ENCODE measurements at places on chromosomes 6 and 20. TPM values are rescaled to one million over a fixed set of nuclear protein-coding genes. Genes with fewer than 3 reads are reported as not detected.

GRCh38 chr6:151690768-151691562 is 116.5 kb upstream of the ESR1 start:
- no peak for DNase-seq

DNA sequence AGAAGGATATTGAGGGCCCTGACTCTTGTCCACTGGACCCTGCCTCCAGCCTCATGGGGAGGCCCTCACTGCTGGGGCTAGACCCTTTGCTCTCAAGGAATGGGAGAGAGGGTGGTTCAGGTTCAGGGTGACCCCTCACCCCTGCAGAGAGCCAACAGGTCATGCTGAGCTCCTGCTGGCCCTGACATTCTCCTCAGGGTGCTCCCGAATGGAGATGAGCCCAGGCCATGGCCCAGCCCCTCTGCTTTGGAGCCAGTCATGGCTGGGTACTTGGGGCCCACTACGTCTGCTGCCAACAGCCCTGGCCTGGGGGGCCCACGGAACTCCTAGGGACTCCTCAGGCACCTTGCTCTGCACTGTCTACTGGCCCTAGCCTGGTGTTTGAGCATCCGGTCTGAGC is 49.2 kb upstream of the MLN start:
- no peak for DNase-seq

- peak; percentile 84 for DNase-seq
Measured at GRCh38 chr6:42498473-42499128, 46.9 kb upstream of the TRERF1 start.

- DNase-seq = no peak
Measured at GRCh38 chr6:37535759-37536490, 36.2 kb upstream of the CCDC167 start.

NDUFAF5 gene
- 55.7 TPM for polyA plus RNA-seq

DNA sequence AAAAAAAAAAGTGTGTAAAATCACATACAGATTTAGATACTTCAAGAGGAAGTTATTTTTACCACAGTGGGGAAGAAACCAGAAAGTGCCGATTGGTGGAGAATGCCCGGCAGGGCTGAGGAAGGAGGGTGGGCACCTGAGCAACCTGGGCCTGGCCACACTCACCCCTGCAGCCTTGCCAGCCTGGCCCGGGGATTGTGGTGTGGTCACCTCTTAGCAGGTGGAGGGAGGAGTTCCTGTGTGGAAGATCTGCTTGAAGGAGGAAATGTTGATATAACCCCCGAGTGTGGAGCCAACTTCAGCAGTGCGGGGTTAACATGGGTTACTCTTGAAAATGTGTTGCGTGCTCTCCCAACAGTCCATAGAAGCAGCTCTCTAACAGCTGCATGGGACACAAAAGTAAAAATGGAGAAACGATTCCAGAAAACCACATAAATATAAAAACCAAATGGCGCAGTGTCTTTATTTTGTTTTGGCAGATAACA is 14.7 kb downstream of the UST start:
- peak; percentile 65 for DNase-seq

BPI gene
- polyA plus RNA-seq = 0.07 TPM

GRCh38 chr20:2798814-2799213 is 1.6 kb downstream of the CPXM1 start:
- DNase-seq = no peak

DNA sequence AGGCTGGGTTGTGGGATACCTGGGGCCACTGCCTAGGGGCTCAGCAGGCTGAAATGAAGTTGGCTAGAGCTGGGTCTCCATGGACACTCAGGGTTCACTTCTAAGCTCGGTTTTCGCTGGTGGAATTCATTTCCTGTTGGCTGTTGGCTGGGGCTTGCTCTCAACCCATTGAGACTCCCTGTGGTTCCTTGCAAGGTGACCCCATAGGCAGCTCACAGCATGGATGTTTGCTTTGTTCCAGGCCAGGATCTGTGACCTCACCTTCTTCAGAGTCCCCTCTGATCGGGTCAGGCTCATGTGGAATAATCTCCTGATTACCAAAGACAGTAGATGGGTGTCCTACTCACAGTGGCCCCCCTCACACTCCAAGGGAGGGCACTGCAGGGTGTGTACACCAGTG is 229.3 kb downstream of the QKI start:
- DNase-seq = no peak

- peak; percentile 71 for DNase-seq
Measured at GRCh38 chr6:39102071-39102820, 12.7 kb downstream of the SAYSD1 start.

GRCh38 chr6:38170666-38171355 is 351.3 kb downstream of the ZFAND3 start:
- no peak for DNase-seq

- DNase-seq = no peak
Measured at GRCh38 chr6:13098793-13099570, 229.4 kb downstream of the TBC1D7 start.

DNA sequence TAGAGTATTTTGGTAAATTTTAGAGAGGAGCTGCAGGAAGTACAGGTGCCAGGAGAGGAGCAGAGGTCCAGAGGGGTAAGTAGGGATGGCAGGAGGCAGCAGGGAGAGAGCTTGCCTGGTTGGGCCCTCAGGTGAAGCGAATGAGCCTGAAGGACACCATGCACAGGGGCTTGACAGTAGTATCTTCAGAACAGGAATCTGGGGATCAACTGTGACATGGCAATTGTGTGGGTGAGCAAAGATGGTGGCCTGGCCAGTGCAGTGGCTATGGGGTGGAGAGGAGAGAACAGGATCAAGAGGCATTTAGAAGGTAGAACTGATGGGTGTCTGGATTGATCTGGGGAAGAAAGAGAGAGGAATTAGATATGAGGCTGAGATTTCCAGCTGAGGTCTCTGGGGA is 68.7 kb upstream of the RNF24 start:
- no peak for DNase-seq

GRCh38 chr6:90575267-90575666 is 11.6 kb downstream of the MAP3K7 start:
- DNase-seq = no peak

DNA sequence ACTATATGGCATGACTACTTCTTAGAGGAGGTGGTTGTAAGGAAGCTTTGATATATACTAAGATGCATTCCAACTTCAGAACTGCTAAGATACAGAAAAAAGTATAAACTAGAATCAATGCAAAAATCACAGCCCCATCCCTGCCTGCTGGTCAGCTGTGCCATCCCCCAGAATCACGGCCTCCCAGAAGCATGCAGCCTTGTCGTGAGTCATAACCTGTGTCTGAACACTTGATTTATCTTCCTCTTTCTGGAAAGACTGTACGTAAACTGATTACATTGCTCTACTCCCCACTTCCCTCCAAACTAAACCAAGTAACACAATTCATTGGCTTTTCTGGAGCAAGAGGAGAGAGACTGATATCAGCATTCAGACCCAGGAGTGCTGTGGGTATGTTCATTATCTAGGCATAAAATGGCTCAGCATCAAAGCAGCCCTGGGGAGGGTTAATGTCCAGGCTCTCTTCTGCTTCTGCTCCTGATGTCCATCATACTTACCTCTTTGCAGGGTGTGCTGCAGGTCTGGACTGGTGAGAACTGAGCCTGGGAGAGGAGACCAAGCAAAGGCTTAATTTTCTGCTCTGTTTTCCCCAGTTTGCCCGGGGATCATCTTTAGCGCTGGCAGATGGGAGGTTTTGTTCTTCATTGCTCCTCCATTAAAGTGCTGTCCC is 18.4 kb downstream of the SCP2D1 start:
- DNase-seq = no peak

GRCh38 chr6:126107475-126108166 is 121.3 kb downstream of the TRMT11 start:
- no peak for DNase-seq

WFDC5 gene
- polyA plus RNA-seq = not detected

DNA sequence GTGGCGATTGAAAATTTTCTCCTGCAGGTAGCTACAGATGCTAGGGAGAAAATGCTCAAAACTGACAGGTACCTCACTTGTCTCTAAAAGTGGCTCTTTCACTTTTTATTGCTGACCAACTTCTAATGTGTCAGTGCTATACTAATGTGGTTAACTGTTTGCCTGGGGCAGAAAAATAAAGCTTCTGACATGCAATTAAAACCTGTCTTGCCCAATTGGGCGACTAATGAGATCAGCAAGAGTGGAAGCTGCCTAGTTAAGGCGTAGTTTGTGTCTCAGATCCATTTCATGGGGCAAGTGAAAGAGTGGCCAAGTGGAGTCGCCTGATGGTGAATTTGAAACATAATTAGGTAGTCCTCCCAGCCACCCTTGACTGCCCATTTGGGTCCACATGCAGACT is 193.3 kb downstream of the TSHZ2 start:
- DNase-seq = no peak

DNA sequence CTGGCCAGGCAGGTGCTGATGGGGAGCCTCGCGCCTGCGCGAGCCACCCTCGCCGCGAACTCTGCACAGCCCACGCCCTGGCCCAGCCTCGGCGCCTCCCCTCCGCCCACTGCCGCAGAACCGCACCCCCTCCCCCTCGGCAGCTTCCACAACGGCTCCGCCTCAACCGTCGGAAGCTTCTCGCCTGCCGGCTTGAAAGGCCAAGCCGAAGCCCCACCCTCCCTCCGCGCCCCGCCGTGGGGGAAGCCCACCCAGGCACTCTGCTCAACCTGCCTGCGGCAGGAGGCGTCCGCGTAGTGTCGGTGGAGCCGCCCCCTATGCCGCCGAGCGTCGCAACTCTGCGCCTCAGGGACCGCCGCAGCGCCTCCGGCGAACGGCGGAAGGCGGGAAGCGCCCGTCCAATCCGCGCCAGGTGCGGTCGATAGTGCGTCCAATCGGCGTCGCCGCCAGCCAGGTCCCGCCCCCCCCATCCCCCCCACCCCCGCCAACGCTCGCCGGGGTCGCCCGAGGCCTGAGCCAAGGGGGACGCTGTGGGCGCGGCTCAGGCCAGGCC is at the start of gene SYCP2:
SYCP2 (minus strand) TSS at position 342 of the 553 bp plus-strand sequence. CDS start 11,224 bp downstream, outside the sequence.
- DNase-seq = peak; percentile 85

CALHM4 gene
- polyA plus RNA-seq = 0.20 TPM

ATP5F1E gene
- polyA plus RNA-seq = 131 TPM

All from right cardiac atrium (tissue), 5 donors.